ENCODE measurements at places on chromosomes 4 and X. TPM values are rescaled to one million over a fixed set of nuclear protein-coding genes. Genes with fewer than 3 reads are reported as not detected.
A peak's percentile ranks its signal among the peaks of the same experiment; 100 is the strongest.

GRCh38 chr4:87973283-87974169 is 2.0 kb upstream of the SPP1 start:
- H3K27me3 ChIP-seq: peaks cover 3% of the 10 kb centered on the region
- no peak overlapping the region for H3K4me3 ChIP-seq
- DNase-seq: peak; percentile 41
- no peaks in the 10 kb centered on the region for H3K36me3 ChIP-seq
- H3K27ac ChIP-seq: no peak overlapping the region

DNA sequence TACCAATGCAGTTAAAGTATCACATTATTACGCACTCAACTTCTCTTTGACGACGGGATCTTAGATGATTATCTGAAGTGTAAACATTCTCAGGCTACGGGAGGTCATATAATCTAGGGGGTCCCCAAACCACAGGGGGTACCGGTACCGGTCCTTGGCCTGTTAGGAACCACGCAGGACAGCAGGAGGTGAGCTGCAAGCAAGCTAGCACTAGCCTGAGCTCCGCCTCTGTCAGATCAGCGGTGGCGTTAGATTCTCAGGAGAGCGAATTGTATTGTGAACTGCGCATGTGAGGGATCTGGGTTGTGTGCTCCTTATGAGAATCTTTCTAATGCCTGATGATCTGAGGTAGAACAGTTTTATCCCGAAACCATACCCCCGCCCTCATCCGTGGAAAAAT is 20.6 kb upstream of the PRR27 start:
- no peaks in the 10 kb centered on the region for H3K27me3 ChIP-seq
- H3K36me3 ChIP-seq: no peaks in the 10 kb centered on the region
- H3K4me3 ChIP-seq: no peak overlapping the region
- H3K27ac ChIP-seq: no peak overlapping the region

- no peak overlapping the region for H3K27ac ChIP-seq
- H3K36me3 ChIP-seq: no peaks in the 10 kb centered on the region
- no peak overlapping the region for H3K4me3 ChIP-seq
Measured at GRCh38 chrX:68684919-68685304, 37.4 kb downstream of the STARD8 start.

DNA sequence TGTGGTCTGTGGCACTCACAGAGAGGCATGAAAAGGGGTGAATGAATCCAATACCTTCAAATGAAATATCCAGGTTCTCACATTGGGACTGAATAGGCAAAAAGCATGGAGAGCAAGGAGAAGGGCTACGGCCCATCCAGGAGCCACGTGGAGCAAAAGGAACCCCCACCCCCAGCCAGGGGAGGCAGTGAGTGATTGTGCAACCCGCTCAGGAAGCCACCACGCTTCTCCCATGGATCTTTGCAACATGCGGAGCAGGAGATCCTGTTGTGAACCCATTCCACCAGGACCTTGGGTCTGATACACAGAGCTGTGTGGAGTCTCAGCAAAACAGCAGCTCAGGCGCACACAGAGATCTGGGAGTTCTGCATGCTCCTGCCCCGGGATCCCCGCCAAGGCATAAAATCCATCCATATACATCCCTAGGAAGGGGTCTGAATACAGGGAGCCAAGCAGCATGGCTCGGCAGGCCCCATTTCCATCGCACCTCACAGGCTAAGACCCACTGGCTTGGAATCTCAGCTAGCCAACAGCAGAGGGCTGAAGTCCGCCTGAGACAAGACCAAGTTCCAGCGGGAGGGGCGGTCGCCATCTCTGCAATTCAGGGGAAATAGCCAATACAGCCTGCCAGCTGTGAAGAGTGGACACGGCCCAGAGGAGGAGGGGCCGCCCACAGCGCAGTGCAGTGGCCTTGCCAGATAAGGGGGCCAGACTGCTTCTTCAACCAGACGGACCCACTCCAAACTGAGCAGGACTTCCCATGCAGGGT is 80.2 kb downstream of the FGF16 start:
- H3K27ac ChIP-seq: no peak overlapping the region
- H3K27me3 ChIP-seq: no peaks in the 10 kb centered on the region
- no peaks in the 10 kb centered on the region for H3K36me3 ChIP-seq
- no peaks in the 10 kb centered on the region for H3K4me1 ChIP-seq
- no peak for DNase-seq
- H3K4me3 ChIP-seq: no peak overlapping the region

- peaks cover 29% of the 10 kb centered on the region for H3K27me3 ChIP-seq
- peaks cover 11% of the 10 kb centered on the region for H3K4me1 ChIP-seq
- DNase-seq: no peak
- H3K4me3 ChIP-seq: no peak overlapping the region
- no peak overlapping the region for H3K27ac ChIP-seq
- no peaks in the 10 kb centered on the region for H3K36me3 ChIP-seq
Measured at GRCh38 chr4:127623797-127624083, 9.0 kb upstream of the INTU start.

DNA sequence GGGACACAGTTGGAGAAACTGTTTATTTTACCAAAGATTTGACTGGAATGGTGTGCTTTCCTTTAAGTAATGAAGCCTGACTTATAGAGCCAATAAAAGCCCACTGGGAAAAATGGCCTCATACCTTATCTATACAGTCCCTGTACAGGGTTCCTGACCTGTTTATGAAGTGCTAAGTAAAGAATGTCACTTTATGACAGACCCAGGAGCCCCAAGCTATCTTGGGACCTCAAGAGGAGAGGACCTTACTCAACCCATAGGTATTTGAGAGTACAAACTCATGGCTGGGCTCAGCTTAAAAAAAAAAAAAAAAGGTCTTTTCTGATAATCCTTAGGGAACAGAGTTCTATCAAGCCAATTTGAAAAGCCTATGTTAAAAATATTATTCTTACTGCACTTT is 1389.3 kb downstream of the RAPGEF2 start:
- no peaks in the 10 kb centered on the region for H3K4me1 ChIP-seq
- DNase-seq: no peak
- no peak overlapping the region for H3K27ac ChIP-seq

GRCh38 chr4:8512510-8512909 is 67.7 kb upstream of the GPR78 start:
- no peak overlapping the region for H3K4me3 ChIP-seq
- H3K4me1 ChIP-seq: no peaks in the 10 kb centered on the region
- H3K27ac ChIP-seq: no peak overlapping the region
- DNase-seq: no peak
- no peaks in the 10 kb centered on the region for H3K36me3 ChIP-seq
- no peaks in the 10 kb centered on the region for H3K27me3 ChIP-seq

- DNase-seq: no peak
- H3K4me3 ChIP-seq: no peak overlapping the region
- H3K36me3 ChIP-seq: no peaks in the 10 kb centered on the region
Measured at GRCh38 chr4:59258002-59258401, 1942.1 kb upstream of the ADGRL3 start.

- no peak overlapping the region for H3K27ac ChIP-seq
- peak overlapping the region; percentile 9 for H3K4me3 ChIP-seq
- H3K4me1 ChIP-seq: no peaks in the 10 kb centered on the region
- peak; percentile 23 for DNase-seq
Measured at GRCh38 chrX:24426340-24426913, 38.7 kb upstream of the PDK3 start.

DNA sequence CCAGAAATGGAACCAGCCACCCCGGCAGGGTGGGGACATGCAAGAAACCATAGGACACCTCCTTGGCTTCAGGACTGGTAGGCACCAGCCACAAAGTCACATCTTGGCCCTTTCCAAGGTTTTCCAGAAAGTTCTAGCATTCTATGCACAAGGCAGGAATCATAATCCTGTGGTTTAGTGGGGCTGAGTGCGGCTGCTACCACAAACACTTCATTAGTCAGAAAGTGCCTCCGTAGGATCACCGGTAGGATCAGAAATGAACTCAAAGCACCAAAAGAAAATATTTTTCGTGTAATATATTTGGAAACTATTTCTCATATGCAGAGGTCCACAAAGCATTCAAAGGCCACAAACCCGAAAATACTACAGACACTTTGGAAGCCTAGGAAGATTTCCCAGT is 191.7 kb downstream of the PTTG2 start:
- no peaks in the 10 kb centered on the region for H3K27me3 ChIP-seq
- no peaks in the 10 kb centered on the region for H3K36me3 ChIP-seq
- H3K4me1 ChIP-seq: peaks cover 25% of the 10 kb centered on the region
- DNase-seq: no peak

DNA sequence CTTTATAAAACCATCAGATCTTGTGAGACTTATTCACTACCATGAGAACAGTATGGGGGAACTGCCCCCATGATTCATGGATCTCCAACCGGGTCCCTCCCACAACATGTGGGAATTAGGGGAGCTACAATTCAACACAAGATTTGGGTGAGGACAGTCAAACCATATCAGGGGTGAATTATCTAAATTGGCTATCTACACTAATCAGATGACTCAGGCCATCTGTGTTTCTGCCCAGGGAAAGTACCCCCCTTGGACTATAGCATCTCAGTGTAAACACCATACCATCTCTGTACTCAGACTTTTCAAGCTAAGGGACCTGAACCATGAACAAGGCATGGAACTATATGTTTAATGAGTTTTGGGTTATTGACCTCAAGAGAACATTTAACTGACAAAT is 76.8 kb downstream of the LNX1 start:
- no peaks in the 10 kb centered on the region for H3K27me3 ChIP-seq
- H3K27ac ChIP-seq: no peak overlapping the region
- H3K36me3 ChIP-seq: no peaks in the 10 kb centered on the region
- no peaks in the 10 kb centered on the region for H3K4me1 ChIP-seq
- DNase-seq: no peak

- peak overlapping the region; percentile 58 for H3K4me3 ChIP-seq
- peaks cover 17% of the 10 kb centered on the region for H3K4me1 ChIP-seq
- no peak for DNase-seq
- no peaks in the 10 kb centered on the region for H3K27me3 ChIP-seq
- H3K36me3 ChIP-seq: peaks cover 4% of the 10 kb centered on the region
Measured at GRCh38 chrX:155071694-155072280, 479 bp downstream of the BRCC3 start.

GRCh38 chr4:15982842-15983524 is 20.0 kb upstream of the FGFBP2 start:
- no peaks in the 10 kb centered on the region for H3K4me1 ChIP-seq
- no peaks in the 10 kb centered on the region for H3K36me3 ChIP-seq
- H3K27me3 ChIP-seq: no peaks in the 10 kb centered on the region
- no peak for DNase-seq
- H3K27ac ChIP-seq: no peak overlapping the region

DNA sequence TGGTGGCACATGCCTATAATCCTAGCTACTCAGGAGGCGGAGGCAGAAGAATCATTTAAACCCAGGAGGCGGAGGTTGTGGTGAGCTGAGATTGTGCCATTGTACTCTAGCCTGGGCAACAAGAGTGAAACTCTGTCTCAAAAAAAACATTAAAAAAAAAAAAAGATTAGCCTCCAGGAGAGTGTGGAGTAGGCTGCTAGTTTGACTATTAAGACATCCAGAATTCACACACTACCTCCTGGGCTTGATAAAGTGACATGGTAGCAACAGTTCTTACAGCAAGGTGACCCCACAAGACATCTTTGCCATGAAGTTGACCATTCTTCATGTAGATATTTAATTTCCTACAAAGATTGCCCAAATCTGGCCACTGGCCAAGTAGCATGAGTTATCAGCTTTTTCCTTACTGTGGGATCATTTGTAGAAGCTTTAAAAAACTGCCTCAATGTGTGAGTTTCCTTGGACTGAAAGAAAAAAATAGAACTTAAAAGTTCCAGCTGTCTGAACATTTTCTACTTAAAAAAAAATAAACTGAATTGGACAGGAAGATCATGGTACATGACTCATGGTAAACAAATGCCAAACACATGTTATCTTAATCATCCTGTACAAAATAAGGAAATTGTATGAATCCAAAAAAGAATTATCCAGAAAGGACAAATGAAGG is 35.3 kb upstream of the SPRY1 start:
- H3K4me1 ChIP-seq: peaks cover 25% of the 10 kb centered on the region
- no peak for DNase-seq
- no peak overlapping the region for H3K4me3 ChIP-seq

GRCh38 chr4:122458625-122459024 is 2.1 kb upstream of the IL2 start:
- peaks cover 6% of the 10 kb centered on the region for H3K4me1 ChIP-seq
- H3K27ac ChIP-seq: no peak overlapping the region
- peak; percentile 13 for DNase-seq

GRCh38 chr4:74968456-74969164 is 35.7 kb downstream of the PARM1 start:
- no peak overlapping the region for H3K27ac ChIP-seq
- H3K4me1 ChIP-seq: no peaks in the 10 kb centered on the region
- DNase-seq: no peak
- no peaks in the 10 kb centered on the region for H3K36me3 ChIP-seq
- no peak overlapping the region for H3K4me3 ChIP-seq
- H3K27me3 ChIP-seq: no peaks in the 10 kb centered on the region

DNA sequence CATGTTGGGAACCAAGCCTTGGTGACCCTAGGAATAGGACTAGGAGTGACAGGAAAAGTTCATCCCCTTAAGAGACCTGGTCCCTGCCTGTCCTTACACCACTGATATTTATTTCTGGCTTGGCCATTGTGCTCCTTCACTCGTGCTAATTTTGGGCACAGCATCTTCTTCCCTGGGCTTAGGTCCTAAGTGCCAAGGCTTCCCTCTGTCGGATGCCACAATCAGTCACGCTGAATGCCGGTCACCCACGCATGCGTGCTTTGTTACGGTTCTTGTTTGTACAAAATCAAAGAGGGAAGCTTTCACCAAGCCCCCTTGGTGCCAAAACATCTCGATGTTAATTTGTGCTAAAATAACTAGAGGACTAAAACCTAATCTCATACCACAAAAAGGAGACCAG is 17.4 kb upstream of the MAP3K15 start:
- H3K36me3 ChIP-seq: peaks cover 10% of the 10 kb centered on the region
- no peaks in the 10 kb centered on the region for H3K27me3 ChIP-seq
- no peak overlapping the region for H3K27ac ChIP-seq
- H3K4me1 ChIP-seq: no peaks in the 10 kb centered on the region
- no peak for DNase-seq

DNA sequence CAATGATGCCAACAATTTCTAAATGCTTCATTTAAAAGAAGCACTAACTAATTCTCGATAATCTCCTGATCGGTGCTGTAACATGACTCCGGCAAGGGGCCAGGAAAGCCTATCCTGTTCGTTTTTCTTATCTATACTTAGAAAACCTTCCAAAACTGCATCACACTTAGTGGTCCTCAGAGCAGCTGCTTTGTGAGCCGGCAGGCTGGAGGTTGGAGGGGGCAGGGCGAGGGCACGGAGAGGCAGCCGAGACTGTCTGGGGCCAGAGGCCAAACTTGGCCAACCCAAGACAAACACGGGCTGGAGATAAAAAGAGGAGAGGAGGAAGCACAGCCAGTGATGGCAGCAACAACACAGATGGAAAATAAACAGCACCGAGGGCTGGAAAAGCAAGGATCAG is 455.7 kb downstream of the BCOR start:
- H3K27ac ChIP-seq: no peak overlapping the region

Gene FABP2
- polyA plus RNA-seq: not detected

Gene SFRP2
- not detected for polyA plus RNA-seq

Gene MAOB
- not detected for polyA plus RNA-seq

Gene ARAP2
- polyA plus RNA-seq: 13.2 TPM

Gene RADX
- 7.9 TPM for polyA plus RNA-seq

Gene KCTD8
- not detected for polyA plus RNA-seq

Gene CPLX1
- not detected for polyA plus RNA-seq

Gene PCDH11X
- not detected for polyA plus RNA-seq

Gene TNMD
- not detected for polyA plus RNA-seq

Gene EDA
- 0.10 TPM for polyA plus RNA-seq

Gene IL1RAPL2
- not detected for polyA plus RNA-seq

Data from B cell (primary cell).